ENCODE measurements at places on chromosomes 3 and 15.

DNA sequence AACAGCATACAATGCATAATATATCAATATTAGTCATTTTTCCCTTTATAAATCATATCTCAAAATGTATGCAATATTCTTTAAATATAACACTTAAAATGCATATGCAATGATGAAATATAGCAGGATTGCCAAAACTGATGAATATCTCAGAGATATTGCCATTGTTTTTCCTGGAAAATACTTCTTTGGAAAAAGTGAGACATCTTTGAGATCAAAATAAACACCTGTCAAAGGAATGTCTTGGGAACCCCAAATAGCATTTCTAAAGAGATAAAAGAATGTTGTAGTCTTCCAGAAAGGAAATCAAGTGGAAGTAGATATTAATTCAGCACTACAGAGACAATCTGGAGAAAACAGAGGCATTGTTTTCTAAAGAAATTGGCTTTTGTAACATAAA, 457.8 kb upstream of the UBE2E2 start:
- DNase-seq = no peak

DNA sequence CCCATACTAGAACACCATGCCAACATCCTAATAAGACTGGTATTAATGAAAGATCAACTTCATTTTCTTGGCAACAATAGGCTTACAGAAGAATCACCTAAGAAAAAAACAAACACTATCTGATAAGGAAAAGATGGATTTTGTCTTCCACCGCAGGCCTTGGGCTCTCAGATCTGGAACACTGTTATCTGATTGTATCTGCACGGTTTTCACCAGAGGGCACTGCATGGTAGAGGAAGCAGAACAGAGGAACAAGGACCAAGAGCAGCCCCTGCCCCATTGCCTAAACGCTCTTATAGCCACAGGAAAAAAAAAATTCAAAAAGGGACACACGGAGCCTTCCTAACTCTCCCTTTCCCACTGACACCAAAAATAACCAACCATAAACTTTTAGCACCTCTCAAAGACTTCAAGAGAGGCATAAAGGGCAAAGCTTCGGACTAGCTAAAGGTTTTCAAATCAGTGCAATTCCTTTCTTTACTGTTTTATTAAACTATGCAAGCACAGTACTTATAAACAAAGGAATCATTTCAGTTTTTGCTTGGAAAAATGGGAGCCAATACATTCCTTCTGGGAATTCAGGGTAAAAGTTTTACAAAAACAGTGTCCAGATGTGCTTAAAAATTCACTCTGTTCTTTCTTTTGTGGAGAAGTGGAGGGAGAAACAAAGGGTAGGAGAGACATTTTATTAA, 23.3 kb downstream of the IL17RD start:
- no peak for DNase-seq

DNA sequence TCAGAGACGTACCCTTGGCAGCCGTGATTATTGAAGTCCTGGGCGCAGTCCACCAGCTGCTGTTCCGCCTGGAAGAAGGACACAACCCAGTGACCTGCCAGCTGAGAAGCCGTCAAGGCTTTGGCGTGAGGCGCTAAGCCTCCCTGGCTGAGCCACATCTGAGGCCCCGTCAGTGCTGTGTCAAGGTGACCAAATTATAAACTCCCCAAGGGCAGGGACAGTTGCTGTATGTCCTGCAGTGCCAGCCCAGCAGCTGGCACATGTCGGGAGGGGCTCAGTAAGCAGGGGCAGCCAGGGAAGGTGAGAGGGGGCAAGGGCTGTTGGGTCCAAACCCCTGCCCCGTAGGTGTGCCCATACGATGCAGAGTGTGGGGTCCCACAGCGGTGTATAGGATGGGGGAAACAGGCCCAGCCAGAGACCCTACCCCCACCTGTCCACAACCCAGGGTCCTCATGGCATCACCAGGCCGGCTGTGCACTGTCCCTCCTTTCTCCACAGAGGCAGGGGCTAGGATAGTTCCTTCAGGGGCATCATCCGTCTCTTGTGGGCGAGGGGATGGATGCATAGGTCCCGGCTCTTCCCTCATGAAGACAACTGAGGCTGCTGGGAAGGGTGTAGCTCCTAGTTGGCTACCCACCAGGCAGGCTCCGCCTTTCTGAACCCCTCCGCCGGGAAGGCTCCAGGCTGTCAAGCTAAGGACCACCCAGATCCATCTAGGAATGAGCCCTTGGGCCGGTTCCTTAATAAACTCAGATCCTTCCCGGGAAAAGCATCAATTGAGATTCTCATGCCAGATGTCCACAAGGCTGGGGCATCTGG, 13.2 kb downstream of the CTSH start:
- no peak for DNase-seq

- no peak for DNase-seq
Measured at GRCh38 chr15:59596640-59597039, 14.9 kb upstream of the GCNT3 start.

GRCh38 chr3:9861626-9862130, 17.9 kb upstream of the RPUSD3 start:
- no peak for DNase-seq

- DNase-seq = no peak
Measured at GRCh38 chr15:63381301-63382204, at the start of gene CA12. Gene CA12 (minus strand): TSS chr15:63381846. CDS start chr15:63381720, 126 bp downstream.

DNA sequence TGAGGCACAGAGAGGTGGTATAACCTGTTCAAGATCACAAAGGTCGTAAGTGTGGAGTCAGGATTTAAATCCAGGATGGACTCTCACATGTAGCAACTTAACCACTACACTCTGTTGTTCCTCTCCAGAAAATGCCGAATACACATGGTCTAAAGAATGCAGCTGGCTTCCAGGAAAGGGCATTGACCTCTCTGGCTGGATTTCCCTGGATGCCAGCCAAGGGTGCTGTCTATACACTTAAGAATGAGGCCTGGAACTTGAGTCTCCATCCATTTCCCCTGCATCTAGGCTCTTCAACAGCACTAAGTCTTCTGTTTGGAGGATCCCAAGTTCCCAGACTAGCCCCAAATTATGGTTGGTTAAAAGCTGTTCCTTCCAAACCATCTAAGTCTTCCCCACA, 60.5 kb downstream of the CERS3 start:
- DNase-seq = no peak

GRCh38 chr15:84781495-84781894, 33.1 kb downstream of the ZNF592 start:
- peak; percentile 23 for DNase-seq

- DNase-seq = no peak
Measured at GRCh38 chr3:131630097-131630496, 127.3 kb upstream of the MRPL3 start.

- DNase-seq = no peak
Measured at GRCh38 chr15:86316726-86317383, 237.2 kb downstream of the AGBL1 start.

- peak; percentile 93 for DNase-seq
Measured at GRCh38 chr3:21718161-21718765, 32.7 kb downstream of the ZNF385D start.

DNA sequence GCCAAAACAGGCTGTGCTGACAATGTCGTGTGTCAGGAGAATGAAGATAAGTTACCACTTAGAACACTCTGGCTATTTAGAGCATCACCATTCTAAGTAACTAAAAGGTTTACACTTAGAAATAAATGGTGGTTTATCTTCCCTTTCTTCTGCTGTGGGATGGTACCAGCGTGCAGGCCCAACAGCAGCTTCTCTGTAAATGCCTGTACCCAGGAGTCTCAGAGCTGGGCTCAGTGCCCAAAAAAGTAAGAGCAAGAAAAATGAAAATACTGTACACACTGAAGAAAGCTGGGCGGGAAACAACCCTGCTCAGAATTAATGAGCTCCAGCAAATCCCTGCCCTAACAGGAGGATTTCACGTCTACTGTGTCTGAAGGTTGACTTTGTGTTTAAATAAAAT, 206.5 kb downstream of the MFSD1 start:
- DNase-seq = no peak

- DNase-seq = no peak
Measured at GRCh38 chr3:129645286-129645685, 38.8 kb upstream of the PLXND1 start.

DNA sequence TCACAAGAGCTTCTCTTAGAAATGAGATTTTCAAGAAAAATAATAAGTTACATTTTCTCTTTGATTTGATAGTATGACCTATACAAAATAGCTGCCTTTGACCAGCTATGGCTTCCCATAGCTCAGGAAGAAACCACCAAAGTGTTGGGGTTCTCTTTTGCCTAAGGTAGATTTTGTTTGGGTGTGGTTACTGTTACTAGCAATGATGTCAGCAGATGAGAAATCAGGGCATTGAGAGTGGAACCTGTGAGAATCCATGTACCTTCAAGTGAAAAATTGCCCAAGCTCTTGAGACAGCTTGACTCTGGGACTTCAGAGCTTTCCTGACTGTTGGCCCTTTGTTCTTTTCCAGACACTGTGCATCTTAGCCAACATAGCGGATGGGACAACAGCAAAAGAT, 45.6 kb downstream of the NME9 start:
- no peak for DNase-seq

GRCh38 chr3:57985176-57985983, 22.8 kb upstream of the FLNB start:
- DNase-seq = no peak

DNA sequence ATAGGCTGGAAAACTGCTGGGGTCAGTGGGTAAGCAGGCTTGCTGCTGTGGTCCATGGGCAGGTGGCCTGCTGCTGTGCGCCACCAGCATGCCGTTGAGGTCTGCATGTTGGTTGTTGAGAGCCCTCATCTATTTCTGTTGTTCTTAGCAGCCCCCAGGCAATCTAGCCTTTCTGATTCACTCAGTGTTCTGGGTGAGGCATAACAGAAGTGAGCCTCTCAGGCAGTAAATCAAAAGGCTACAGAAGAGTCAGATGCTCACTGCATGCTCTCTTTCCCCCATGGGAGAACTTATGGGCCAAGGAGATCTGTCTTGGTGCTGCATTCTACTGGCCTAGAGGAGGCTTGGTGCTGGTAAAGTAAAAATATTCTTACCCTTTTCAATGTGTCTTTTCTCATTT, 67.8 kb upstream of the ATP10A start:
- no peak for DNase-seq

GRCh38 chr3:37287776-37288175, 113.4 kb upstream of the LRRFIP2 start:
- DNase-seq = no peak

DNA sequence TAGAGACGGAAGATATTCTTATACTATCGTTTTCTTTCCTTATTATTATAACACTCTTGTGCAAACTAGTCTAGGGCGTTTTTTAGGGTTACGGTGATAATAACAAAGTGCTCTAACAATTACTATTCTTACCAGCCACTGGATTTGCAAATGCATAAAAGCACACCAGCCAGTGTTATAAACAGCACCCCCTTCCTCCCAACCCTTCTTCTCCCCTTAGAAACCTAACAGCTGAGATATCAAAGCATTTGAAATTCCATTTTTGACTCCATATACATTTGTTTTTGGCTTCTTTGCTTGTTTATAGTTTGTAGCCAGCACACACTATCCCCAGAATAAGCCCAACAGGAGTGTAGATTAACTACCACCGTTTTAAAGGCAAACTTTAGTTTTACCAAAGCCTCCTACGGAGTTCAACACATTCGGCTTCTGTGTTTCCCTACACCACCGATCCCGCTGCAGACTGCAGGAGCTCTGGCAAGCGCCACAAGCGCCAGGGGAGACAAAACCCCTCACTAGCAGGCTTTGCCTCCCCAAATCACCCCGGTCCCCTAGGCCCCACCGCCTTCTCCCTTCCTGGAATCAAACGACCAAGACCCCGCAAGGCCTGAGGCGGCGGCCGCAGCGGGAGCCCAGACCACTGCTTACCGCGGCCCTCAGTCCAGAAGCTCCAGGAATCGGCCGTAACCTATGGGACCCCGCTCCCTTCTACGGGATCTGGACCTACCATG, 461 bp downstream of the COPB2 start:
- no peak for DNase-seq

GRCh38 chr15:41952013-41952563, 20.3 kb downstream of the EHD4 start:
- no peak for DNase-seq

DNA sequence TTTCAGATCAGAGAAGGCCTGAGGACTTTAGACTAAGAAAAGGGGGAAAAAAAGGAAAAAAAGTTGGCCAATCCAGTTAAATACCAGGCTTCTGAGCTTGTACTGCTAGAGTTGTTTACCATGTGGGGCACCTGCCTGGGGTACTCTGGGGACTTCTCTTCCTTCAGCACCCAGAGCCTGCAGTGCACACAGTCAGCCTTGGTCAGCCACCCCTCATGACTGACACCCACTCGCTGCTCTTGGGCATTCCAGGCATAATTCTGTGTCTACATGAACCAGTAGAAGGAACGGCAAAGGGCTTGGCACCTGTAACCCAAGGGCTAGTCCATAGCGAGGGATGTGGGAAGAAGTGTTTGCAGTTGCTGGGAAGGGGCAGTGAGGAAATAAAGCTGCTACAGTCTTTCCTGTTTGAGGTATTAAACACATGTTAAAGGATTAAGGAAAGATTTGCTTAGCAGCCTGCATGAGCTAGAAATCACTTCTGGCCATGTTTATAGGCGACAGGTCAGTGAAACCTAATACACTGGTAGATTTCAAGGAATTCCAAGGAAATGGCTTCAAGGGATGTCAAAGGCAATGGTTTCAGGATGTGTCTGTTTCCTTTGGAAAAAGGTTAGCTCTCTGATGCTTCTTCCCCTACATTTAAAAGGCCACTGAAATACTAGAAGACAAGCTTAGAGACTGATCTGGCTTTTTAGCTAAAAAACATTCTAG, 232.5 kb downstream of the CHST2 start:
- no peak for DNase-seq

- DNase-seq = no peak
Measured at GRCh38 chr15:73985101-73985873, 6.8 kb downstream of the STOML1 start.
